ENCODE measurements at places on chromosomes 6 and 20. TPM values are rescaled to one million over a fixed set of nuclear protein-coding genes. Genes with fewer than 3 reads are reported as not detected.

Gene LAMA2
- total RNA-seq: 119 TPM

Gene ASIP
- total RNA-seq: not detected

Gene SRMS
- total RNA-seq: not detected

Gene DEFB127
- total RNA-seq: not detected

Gene BCAS1
- total RNA-seq: 2.2 TPM

Gene ZNF391
- total RNA-seq: 4.6 TPM

Gene BCLAF1
- total RNA-seq: 78.0 TPM

Gene LTA
- total RNA-seq: not detected

Gene CARMIL1
- total RNA-seq: 3.4 TPM

Gene MYT1
- 0.27 TPM for total RNA-seq

Gene CLIC5
- total RNA-seq: 3.5 TPM

All from sigmoid colon (tissue), 7 donors.